Stimulated activated CD8-positive, alpha-beta memory T cell treated with anti-CD3 and anti-CD28 coated beads, Interleukin-15, amount 100 ng/mL, for 4 hours (primary cell): ENCODE measurements at places on chromosomes 7 and 10.

GRCh38 chr10:16904639-16905061, 87.4 kb upstream of the RSU1 start:
- DNase-seq = no peak

- no peak for DNase-seq
Observed at GRCh38 chr7:124276005-124276622, 243.2 kb upstream of the TMEM229A start.

- DNase-seq = no peak
Observed at GRCh38 chr10:36157486-36157885, 515.4 kb upstream of the FZD8 start.

DNA sequence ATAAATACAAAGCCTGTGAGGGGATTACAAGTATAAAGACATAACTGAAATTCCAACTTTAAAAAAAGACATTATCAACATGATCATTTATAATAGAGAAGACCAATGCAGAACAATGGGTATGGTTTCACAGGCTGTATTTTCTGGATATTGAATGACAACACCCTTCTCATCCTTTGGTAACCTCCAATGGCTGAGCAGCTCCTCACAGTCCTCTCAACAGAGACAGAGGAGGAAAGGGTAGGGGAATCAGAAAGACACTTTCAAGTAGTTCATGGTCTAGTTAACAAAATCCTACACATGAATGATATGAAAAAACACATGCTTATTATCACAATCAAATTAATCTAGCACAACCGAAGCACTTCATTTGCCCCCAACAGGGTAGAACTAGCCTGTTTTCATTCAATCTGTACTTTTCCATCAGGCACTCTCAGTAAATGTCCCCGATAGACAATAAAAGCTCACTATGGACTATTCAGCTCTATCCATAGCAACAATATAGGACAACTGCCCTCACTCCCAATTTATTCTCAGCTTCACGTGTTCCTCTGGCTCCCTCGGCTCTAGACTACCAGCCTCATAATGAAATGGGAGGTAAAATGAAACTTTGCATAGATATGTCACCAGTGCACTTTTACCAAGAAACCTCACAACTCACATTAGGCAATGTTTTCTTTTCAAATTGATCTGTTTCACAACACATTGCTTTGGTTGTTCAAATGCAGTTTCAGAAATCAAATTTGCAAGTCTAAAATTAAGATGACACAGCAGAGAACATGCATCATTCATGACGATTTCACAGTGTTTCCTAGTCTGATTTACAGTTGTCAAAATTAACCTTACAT, 211.4 kb downstream of the THSD7A start:
- DNase-seq = no peak

GRCh38 chr7:82167558-82168314, 275.8 kb downstream of the CACNA2D1 start:
- DNase-seq = no peak

DNA sequence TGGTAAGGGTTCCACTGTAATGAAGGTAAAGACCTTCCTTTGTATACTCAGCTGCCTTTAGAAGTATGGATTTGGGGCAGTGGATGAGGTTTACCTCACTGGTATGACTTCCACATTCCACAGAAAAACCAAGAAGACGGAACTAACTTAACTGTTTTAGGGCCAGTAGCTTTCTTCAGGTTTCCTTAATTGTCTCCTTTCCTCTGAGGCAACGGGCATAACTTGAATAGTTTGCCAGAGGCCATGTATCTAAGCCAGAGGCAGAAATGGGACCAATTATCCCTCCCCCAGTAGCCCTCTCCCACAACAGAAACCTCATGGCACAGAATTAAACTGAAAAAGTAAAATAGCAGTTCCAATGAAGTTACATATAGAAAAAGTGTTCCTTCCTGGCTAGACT, 281.7 kb downstream of the PHTF2 start:
- no peak for DNase-seq

DNA sequence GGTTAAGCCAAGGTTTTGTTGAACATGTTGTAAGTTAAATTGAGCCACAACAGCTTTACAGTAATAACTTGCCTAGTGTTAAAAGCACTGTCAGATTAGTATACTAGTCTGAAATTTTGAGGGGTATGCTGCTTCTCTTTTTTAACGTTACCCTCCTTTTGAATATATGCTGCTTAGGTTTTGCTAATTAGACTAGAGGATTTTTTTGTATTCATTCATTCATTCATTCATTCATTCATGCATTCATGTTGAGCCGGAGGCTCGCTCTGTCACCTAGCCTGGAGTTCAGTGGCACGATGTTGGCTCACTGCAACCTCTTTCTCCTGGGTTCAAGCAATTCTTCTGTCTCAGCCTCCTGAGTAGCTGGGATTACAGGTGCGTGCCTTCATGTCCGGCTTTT, 24.7 kb downstream of the DNAJB6 start:
- DNase-seq = no peak

GRCh38 chr10:103021900-103022293, 103.8 kb downstream of the CNNM2 start:
- DNase-seq = no peak

DNA sequence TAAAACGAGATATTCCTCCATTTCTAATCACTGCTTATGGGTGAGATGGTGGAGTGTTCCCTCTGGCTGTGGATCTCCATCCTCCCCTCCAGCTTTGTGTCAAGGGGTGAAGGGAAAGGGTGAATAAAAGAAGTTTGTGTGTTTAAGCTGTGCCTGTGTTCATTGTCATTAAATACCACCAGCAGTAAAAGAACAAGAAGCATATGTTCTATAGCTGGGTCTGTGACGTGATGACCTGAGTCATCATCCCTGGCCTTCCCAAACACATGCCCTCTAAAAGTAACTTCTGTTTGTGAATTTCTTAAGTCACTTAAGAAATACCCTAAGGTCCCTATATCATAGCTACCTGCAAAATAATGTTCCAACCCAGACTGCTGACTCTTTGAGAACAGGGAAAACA, 104.9 kb downstream of the PPP1R17 start:
- DNase-seq = no peak

GRCh38 chr10:57754803-57755202, 512.9 kb downstream of the IPMK start:
- no peak for DNase-seq

- no peak for DNase-seq
Observed at GRCh38 chr7:142439739-142440138, 181.9 kb upstream of the PRSS58 start.

GRCh38 chr7:93367254-93367653, 135.1 kb downstream of the VPS50 start:
- no peak for DNase-seq

DNA sequence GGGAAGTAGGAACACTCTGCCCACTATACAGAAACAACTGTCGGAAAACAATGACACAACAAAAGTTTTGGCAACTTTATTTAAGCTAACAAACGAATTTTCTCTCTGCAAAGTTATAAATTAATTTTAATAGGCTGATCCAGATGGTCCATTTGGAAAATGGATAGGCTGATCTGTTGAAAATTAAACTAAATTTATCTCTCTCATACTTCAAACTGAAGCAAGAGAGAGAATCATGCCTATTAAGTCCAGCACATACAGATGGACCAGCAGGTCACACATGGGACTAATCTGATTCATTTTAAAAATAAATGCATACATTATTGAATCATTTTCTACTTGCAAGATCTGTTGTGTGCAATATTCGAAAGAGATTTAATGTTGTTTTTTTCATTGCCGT, 110.1 kb downstream of the BTRC start:
- no peak for DNase-seq

DNA sequence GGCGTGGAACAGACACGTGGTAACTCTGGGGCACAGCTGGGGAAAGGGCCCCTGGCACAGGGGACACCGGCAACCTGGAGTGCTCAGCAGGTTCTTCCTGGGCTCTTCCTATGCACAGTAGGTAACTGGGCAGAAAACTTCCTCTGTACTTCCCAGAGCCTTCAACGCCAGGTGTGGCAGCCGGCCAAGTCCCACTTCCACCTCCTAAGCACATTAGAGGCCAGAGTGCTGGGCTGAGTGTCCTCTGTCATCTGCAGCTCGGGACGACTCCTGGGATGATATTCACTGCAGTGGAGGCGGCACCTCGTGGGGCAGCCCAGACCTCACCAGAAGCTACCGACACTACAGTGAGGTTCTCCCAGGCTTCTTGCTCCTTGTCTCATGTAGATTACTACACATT, 114.5 kb downstream of the LARP4B start:
- DNase-seq = no peak

DNA sequence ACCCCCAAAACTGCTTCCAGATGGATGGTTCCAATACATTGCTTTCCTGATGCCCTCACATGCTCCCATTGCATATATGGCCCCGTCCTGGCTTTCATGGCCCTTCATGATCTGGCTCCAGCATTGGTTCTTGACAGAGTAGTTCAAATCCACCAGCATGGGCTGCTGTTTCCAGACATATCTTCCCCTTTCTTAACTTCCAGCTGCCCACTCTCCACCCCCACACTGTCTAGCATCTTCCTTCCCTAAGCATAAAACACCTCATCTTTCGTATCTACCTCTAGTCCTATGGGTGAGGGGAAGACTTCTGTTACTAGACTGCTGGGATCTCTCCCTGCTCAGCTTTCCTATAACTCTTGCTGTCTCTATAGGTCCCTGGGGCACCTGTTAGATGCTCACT, 13.2 kb upstream of the GOLGA7B start:
- no peak for DNase-seq

GRCh38 chr7:29208410-29209250, 14.1 kb downstream of the CHN2 start:
- no peak for DNase-seq

DNA sequence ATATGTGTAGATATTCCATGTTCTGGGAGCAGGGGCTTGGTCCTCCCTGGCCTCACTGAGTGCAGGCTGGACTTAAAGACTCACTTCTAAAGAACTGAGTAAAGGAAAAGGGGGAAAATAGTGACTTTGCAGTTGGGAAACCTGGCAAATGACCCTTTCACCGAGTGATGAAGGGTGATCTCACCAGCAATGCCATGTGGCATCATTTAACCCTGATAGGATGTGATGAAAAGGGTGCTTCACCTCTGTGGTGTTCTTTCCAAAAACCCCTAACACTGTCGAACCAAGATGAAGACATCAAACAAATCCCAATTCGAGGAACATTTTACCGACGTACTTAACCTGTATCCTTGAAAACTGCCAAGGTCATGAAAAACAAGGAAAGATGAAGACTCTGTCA, 71.9 kb downstream of the AOAH start:
- DNase-seq = no peak

DNA sequence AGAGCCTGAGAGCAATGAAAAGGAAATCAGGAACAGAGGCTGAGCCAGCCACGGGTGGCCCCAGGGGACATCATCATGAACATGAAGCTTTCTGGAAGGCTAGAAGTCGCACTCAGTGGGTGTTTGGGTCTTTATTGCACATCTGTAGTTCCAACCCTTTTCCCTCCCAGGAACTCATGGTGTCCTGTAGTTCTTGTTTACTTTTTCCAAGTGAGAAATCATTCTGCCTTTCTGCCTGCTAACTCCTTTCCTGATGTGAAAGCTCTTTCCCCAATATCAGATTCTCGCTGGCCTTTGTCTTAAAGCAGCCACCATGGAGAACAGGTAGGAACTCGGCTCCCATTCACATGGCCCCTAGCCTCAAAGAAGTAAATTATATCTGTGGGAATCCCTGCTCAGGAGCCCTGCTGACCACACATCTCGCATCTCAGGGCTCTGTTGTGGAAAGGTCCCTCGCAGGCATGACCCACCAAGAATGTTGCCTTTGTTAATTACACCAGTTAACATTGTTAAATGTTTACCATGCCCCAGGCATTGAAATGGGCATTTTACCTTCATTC, 542.7 kb downstream of the TNS3 start:
- DNase-seq = no peak

GRCh38 chr7:66183700-66184099, 21.4 kb upstream of the TPST1 start:
- DNase-seq = no peak
